ENCODE measurements at places on chromosomes 2 and 18.

DNA sequence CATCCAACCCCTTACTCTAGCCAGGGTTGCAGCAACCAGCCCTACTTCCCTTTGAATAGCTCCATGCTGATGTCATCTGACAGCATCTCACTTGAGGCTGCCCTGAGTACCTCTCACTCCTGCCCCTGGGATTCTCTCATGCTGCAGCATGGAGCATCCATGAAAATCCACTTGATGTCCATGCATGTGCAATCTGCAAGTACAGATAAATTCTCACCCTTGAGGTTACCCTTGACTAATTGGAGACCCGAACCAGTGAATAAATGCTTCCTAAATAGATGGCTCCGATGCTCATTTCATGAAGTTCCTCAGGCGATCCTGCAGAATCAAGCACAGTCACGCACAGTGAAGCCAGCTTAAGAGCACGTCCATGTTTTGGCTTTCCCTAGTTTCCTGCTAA, 298.3 kb downstream of the RBM43 start:
- no peak for DNase-seq

DNA sequence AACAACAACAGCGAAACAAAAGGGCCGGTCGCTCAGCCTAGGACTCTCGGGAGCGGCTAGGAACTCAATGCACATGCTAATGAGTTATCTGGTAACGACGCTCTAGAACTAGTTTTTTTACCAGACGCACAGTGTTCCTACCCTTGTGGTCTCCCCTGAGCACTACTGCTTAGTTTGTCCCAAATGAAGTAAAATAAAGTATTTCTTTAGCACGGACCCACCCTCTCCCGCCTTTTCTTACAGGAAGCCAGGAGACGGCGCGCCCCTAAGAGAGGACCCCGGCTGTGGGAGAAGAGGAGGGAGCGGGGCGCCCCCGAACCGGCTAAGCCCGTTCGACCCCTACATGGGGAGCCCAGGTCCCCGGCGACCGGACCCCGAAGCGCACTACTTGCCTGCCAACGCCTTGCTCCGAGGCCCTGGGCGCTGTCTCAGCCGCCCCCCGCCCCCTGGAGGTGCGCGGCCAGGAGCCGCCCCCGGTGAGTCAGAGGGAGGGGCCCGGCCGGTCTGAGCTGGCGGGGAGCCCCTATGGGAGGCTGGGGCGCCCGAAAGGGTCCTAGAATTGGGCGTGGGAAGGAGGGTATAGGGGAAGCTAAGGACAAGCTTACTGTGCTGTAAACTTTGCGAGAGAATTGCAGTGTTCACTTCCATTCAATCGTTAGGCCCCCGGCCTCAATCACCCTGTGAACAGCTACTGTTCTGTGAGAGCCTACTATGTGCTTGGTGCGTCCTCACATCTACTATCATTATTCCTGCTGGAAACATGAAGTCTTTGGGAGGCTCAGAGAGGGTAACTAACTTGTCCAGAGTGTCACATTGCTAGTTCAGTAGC, 3.6 kb upstream of the CAPG start:
- peak; percentile 9 for DNase-seq

- DNase-seq, result no peak
These were observed 338.3 kb downstream of the NBAS start for GRCh38 chr2:15222856-15223255.

DNA sequence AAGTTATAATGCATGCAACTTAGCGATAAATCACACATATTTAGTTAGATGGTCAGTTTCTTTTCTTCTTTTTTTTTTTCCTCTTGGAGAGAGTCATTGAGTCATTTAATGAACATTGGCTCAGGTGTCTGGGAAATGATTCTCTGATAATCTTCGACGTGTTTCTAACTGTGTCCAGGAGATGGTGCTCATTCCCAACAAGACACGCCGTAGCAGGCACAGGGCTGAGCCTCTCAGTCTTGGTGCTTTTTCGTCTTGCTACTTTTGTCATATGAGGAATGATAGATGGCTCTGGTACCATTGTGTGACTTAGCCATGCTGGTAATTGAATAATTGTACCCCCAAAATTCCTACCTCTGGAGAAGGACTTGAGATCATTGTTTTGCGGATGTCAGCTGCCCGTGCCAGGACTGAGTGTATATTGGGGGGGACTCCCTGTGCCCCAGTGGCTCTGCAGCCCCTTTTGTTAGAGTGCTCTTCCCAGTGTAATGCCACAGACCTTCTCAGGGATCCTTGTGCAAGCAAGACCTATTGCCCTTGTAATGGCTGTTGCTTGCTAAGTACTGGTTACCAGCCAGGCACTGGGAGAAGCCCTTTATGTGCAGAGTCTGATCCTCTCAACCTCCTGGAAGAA, 107.6 kb upstream of the CYRIA start:
- DNase-seq, result no peak

DNA sequence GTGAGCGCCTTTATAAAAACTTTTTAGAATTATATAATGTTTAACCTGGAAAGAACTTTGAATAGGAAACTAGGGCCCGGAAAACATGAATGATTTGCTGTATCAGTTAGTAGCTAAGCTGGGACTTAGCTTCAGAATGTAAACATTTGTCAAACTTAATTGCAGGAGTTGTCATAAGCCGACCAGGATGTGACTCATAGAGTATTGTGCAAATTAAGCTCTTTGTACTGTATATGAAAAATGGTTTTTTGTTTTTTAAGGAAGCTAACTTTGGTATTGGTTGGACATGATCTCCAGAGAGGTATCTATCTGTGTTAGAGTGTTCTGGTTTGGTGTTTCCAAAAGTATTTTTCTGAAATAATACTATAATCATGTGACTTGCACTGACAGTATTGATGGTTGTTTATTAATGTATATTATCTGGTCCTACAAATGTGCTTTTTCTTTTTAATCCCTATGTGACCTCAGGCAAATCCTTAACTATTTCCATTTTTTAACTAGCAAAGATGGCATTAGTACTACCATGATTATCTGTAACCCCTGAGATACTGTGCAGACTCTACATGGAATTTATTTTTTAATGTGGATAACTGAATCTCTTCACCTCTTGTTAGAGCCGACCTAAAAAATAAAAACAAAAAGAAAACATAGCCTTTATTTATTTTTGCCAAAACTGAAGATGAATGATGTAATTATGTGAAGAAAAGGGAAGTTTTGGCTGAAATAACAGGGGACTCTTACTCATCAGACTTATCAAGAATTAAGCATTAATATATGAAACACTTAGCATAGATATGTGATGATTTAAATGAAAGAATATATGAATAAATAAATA, 11.7 kb downstream of the YIPF4 start:
- no peak for DNase-seq

- DNase-seq, result no peak
These were observed 194.8 kb downstream of the TFCP2L1 start for GRCh38 chr2:121090088-121090715.

DNA sequence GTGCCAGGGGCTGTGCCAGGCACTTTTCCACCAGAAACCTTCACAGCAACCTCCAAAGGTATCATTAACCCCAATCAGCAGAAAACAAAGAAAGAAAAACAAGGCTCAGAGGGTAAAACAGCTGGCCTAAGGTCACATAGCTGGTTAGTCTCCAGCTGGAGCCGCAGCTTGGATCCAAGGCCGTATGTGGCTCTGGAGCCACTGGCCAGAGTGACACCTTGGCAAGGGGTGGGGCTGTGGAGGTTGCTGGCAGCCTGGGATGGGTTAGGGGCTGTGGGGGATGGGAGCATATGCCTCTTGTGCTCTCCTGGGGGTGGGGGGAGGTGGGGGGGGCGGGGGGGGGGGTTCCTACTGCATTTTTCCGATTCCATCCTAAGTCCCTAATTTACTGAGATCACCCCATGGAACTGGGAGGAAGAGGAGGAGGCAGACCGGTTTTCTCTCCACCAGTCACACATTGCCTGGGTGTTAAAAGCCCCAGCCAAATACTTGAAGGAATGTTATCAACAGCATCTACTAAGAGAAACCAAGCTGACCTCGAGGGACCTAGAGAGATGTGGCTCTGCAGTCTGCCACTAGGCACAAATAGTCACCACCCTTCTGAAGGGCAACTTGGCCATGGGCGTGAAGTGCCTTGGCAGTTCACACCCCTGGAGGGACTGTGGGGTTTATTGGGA, 8.0 kb downstream of the HAAO start:
- no peak for DNase-seq

DNA sequence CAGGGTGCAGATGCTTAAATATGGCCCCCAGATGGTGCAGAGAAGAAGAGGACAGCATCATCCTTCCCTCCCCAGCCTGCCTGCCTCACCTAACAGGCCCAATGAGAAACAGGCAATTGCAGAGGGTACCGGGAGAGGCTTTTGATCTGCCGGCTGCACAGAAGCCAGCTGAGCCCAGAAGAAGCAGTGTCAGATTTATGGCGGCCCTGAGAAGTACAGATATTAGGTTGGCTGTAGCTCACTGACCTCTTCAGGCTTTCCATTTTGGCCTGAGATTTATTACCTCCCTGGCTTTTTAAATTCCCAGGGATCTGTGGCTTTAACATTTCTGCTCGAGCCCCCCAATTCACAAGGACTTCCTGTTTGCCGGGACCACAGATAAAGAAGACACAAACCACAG, 278.7 kb downstream of the EN1 start:
- no peak for DNase-seq

- DNase-seq, result no peak
These were observed 517.9 kb upstream of the SPHKAP start for GRCh38 chr2:228699400-228699799.

- no peak for DNase-seq
These were observed 141.4 kb downstream of the BCL2 start for GRCh38 chr18:63177919-63178821.

DNA sequence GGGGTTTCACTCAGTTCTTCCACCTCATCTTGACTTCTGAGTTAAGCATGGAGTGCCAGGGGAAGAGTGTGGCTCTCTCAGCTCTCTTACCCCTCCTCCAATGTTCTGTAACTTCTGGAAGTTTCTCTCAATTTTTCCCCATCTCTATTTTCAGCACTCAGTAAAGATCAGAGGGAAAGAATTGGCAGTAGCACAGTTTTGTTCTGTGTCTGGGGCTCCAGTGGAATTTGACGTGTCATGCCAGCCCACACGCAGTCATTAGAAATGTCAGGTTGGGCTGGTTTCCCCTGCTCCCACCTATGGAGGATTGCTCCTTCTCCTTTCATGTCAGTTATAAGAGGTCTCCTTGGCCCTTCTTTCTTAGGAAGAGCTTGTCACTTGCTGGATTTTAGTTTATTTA, 104.6 kb upstream of the COL3A1 start:
- DNase-seq, result no peak

GRCh38 chr2:136468799-136469369, 296.5 kb upstream of the THSD7B start:
- DNase-seq, result no peak

- DNase-seq, result peak; percentile 99
These were observed at the start of gene ZC3H6 for GRCh38 chr2:112275311-112275886. Gene ZC3H6 (plus strand): TSS chr2:112275597. CDS start chr2:112275995, 398 bp downstream.

- no peak for DNase-seq
These were observed 192.2 kb downstream of the PLCL1 start for GRCh38 chr2:197996583-197996982.

GRCh38 chr2:240558236-240558761, 511 bp upstream of the ANKMY1 start:
- DNase-seq, result no peak

DNA sequence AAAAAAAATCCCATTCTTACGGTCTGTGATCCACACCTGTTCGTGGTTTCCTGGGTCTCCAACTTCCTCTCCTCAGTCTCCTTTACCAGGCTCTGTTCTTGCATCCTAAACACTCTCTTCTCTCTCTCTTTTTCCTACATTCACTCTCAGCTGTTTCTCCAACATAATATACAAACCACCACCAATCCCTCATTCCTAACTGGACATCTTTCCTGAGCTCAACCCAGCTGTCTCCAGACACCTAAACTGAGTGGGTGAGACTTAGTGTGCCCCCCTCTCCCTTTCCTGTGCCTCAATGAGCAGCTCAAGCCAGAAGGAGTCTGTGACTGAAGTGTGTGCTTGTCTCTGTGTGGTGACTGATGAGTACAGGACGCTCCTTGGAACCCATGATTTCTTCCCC, 59.4 kb downstream of the LIPG start:
- DNase-seq, result no peak

DNA sequence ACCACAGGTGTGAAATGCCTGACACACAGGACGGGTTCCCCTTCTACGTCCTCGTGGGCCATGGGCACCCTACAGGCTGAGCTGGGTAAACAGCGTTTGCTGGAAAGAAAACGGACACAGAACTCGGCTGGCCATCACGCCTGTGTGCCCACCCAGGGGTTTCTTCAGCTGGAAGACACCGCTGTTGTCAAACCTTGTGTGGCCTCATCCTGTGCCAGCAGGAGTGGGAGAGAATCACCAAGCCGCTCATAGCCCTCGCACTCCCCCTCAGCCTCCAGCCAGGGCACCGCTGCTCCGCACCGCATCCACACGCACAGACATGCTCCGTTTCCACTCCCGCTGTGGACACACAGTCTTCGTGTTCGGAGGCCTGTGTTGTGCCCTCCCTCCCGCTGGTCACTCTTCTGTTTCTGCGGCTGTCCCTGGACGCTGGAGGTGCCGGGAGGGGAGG, 161.4 kb downstream of the PXDN start:
- DNase-seq, result no peak

DNA sequence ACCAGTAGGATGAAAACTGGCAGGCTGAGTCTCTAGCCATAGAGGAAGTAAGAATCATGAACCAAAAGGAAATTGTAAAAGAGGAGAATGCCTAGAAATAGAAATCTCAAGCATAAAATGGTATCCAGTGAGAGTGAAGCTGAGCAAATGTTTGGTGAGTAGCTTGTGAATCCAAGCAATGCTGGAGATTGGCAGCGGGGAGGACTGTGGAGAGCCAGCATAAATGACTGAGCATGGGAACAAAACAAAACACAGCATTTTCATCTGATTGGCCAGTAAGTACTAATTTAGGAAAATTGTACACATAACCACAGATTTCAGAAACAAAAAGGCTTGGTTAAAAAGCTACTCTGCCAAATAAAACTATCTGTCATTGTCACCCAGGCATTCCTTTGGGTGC, 390.0 kb downstream of the STK39 start:
- no peak for DNase-seq

DNA sequence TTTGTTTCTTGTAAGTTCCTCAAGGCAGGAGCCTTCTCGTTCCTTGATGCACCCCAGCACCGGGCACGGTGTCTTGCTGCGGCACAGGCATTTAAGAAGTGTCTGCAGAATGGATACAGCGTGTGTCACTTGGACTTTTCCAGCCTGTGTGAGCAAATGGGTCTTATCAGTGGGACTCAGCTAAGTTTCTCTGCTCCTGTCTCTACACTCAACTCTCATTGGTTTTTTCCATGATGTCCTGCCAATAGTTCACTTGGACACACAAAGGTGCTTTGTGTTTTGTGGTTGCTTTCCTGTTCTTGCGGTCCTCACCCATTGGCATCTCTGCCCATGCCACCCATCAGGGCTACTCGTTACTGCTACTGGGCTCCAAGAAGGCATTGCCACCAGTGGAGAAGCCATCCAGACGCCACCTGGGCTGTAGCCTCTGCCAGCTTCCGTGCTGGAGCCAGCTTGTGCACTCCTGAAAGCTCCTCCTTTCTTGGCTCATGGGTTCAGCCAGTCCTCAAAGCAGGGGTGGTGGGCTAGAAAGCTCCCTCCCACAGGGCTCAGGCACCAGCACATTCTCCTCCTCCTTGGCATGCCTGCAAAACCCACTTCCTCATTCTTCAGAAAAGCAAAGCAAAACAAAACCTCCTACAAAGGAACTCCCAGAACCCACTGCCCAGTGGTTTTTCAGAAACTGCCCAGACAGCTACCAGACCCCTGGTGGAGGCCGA, 41.4 kb downstream of the IL1R2 start:
- no peak for DNase-seq

GRCh38 chr2:66555091-66555490, 120.2 kb downstream of the MEIS1 start:
- DNase-seq, result no peak

GRCh38 chr2:48107326-48107925, 201.1 kb upstream of the FBXO11 start:
- no peak for DNase-seq

GRCh38 chr2:102103992-102104871, 38.3 kb upstream of the IL1R1 start:
- DNase-seq, result peak; percentile 85

Data from stimulated activated CD4-positive, alpha-beta T cell treated with anti-CD3 and anti-CD28 coated beads, TNF-alpha, amount 100 ng/mL, for 48 hours (primary cell).